ENCODE measurements at places on chromosomes 7 and 10. TPM values are rescaled to one million over a fixed set of nuclear protein-coding genes. Genes with fewer than 3 reads are reported as not detected.

- peak; percentile 72 for DNase-seq
Observed at GRCh38 chr7:20310963-20311742, 19.5 kb upstream of the ITGB8 start.

Gene PODXL
- total RNA-seq, result 11.8 TPM

- no peak for DNase-seq
Observed at GRCh38 chr7:64904008-64904407, 935 bp downstream of the ZNF273 start.

- DNase-seq, result no peak
Observed at GRCh38 chr10:70121281-70121949, 11.2 kb downstream of the AIFM2 start.

DNA sequence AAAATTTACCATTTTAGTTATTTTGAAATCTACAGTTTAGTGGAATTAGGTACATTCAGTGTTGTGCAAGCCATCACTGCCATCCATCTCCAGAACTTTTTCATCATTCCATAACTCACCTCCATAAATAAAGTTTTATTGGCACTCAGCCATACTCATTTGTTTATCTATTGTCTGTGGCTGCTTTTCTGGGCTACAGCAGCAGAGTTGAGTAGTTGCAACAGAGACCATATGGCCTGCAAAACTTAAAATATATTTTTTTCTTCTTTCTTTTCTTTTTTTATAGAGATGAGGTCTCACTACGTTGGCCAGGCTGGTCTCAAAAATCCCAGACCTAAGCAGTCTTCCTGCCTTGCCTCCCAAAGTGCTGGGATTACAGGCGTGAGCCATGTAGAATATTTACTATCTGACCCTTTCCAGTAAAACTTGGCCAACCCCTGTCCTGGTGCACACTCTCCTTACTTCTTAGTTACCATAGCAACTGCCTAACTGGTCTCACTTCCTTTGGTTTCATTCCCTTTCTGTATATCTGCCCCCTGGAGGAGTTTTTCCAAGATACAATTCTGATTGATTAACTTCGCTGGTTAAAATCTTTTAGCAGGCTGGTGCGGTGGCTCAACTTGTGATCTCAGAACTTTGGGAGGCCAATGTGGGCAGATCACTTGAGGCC, 133.2 kb downstream of the CUX1 start:
- DNase-seq, result no peak

Gene SCRN1
- total RNA-seq, result 6.4 TPM

- no peak for DNase-seq
Observed at GRCh38 chr10:7417103-7417623, 6.3 kb upstream of the SFMBT2 start.

DNA sequence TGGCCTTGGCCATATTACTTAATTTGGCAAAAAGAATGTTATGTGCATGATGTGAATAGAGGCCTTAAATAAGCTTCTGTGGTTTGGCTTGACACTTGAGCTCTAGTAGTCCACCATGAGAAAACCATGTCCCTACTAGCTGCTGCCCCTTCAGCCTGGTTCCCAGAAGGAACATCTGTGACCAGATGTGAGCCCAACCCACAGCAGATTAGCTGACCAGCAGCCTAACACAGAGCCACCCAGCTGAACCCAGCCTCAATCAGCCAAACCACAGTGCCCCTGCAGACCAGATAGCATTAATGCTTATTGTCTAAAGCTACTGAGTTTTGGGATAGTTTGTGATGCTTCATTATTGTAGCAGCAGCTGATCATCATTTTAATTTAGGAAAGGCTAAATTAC, 16.6 kb downstream of the JAZF1 start:
- no peak for DNase-seq

GRCh38 chr10:104100795-104101194, 15.1 kb upstream of the COL17A1 start:
- no peak for DNase-seq

- no peak for DNase-seq
Observed at GRCh38 chr7:128810473-128810872, 18.7 kb downstream of the CCDC136 start.

Gene TLL2
- total RNA-seq, result 0.70 TPM

- DNase-seq, result peak; percentile 47
Observed at GRCh38 chr10:5292196-5292735, 72.5 kb upstream of the UCN3 start.

GRCh38 chr10:3485057-3485686, 299.8 kb downstream of the KLF6 start:
- no peak for DNase-seq

GRCh38 chr10:124660404-124661125, 83.6 kb downstream of the FAM53B start:
- no peak for DNase-seq

Gene SEMA4G
- 176 TPM for total RNA-seq

Gene GIMAP5
- total RNA-seq, result 10.3 TPM

Gene COBL
- total RNA-seq, result 91.8 TPM

DNA sequence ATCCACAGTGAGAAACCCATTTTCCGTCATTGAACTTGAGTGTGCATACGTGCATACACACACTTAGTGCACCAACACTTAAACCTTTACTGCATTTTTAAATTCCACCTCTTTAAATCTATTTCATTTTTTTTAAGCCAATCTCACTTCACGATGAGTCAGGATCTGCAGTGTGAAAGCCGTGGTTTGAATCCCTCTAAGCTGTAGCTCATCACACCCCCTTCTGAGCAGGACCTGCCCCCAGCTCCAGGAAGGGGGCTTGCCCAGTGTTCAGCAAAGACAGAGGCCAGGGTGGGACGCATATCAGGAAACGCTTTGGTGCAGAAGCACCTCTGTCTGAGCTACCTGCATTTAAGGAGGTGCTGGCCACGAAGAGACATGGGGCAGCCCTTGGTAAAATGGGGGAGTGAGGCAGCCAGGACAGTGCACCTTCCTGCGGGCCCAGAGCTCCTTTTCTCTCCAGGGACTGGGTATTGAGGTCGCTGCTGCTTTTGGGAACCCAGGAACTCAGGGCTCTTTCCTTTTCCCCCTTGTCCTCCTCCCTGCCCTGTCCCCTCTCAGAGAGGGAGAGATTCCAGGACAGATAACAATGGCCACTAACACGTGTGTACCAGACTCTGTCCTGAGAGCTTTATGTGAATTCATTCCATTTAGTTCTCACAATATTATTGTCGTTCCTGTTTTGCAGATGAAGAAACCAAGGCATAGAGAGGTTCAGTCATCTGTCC, 21.7 kb downstream of the ZNF316 start:
- DNase-seq, result no peak

GRCh38 chr10:74822521-74823089, 3.8 kb upstream of the KAT6B start:
- DNase-seq, result no peak

DNA sequence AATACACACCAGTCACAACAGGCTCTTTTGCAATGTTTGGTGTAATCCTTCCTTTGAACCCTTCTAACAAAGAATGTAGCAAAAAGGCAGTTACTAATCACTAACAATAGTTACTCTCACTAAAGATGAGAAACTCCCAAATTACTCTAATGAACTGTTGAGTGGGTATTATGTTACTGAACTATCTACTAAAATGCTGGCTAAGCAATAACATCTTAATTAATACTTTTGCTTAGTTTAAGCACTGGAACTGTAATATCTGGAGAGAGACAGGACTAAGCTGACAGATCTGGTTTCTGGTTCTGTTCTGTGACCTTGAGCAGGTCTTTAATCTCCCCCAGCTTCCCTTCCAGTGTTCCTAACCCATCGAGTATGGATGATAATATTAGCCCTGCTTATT, 241.7 kb downstream of the CHCHD3 start:
- DNase-seq, result no peak

- no peak for DNase-seq
Observed at GRCh38 chr7:151141311-151141854, 26.1 kb downstream of the GBX1 start.

Gene CPXM2
- total RNA-seq, result 7.7 TPM

- no peak for DNase-seq
Observed at GRCh38 chr10:86363833-86364490, 2.6 kb downstream of the GRID1 start.

DNA sequence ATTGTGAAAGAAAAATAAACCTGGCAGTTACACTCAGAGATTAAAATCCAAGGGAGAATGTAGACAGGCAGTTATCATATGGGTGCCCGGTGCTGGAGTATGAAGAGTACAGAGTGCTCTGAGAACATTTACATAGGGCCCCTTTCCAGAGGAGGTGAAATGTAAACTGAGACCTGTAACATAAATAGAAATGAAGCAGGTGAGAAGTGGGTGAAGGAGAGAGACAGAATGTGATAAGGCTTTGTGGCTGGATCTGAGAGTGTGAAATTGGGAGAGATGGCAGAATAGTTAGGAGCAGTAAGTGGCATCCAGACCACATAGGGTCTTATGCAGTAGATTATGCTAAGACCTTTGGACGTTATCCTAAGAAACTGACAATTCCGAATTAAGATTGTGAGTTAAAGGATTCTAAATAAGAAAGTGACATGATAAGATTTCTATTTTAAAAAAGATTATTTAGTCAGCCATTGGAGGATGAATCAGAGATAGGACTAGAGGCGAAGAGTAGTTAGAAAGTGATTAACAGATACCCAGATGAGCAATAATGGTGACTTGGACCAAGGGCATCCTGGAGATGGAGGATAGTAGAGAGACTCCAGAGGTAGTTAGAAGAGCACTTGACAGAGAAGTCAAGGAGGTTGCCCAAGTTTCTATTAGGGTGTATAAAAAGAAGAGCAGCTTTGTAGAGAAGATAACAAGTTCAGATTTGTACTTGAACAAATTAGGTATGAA, 36.7 kb downstream of the DNAH11 start:
- no peak for DNase-seq

Gene CALY
- 1.1 TPM for total RNA-seq

Gene LOXL4
- total RNA-seq, result 0.58 TPM

- no peak for DNase-seq
Observed at GRCh38 chr10:109894516-109894915, 28.8 kb downstream of the XPNPEP1 start.

- DNase-seq, result peak; percentile 54
Observed at GRCh38 chr10:71694567-71694968, 25.0 kb downstream of the C10orf105 start.

- DNase-seq, result no peak
Observed at GRCh38 chr10:78460204-78460603, 426.5 kb downstream of the RPS24 start.

Gene FXYD4
- total RNA-seq, result not detected
